ENCODE measurements at places on chromosomes 2 and 18. TPM values are rescaled to one million over a fixed set of nuclear protein-coding genes. Genes with fewer than 3 reads are reported as not detected.

DNA sequence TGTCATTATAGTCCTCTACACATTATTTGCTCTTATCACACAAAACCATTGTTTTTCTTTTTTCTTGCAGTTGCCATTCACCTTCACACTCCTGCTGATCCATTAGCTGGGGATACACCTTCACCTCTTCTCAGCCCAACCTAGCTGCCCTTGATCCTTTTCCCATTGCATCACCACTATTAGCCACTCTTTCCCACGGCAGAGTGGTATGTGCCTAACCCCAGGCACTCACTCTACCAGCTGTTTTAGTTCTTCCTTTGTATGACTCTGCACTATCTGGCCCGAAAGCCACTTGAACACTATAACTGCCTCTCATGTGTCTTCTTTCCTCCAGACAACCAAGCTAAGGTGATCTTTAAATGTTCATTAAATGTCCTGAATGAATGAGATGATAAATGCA lies 145.4 kb upstream of the PIK3C3 start:
- no peak for DNase-seq

DNA sequence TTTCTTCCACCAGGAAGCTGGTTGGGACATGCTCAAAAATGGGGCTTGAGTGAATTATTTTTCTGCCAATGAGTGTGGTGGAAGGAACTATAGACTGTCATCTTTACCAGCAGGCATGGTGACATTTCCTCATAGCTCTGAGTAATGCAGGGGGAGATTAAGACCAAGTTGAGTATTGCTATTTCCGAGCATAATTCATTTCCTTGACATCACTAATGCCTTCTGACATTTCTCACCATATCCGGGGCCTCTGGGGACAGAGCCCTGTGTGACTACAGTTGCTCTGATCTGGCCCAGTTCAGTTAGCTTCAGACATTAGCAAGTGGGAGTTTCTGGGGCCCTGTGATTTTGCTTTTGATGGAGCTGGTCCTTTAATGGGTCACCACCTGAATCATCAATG lies 410.4 kb downstream of the MEIS1 start:
- peak; percentile 49 for DNase-seq

ABCB11 gene
- not detected for total RNA-seq

EML6 gene
- 0.63 TPM for total RNA-seq

DNA sequence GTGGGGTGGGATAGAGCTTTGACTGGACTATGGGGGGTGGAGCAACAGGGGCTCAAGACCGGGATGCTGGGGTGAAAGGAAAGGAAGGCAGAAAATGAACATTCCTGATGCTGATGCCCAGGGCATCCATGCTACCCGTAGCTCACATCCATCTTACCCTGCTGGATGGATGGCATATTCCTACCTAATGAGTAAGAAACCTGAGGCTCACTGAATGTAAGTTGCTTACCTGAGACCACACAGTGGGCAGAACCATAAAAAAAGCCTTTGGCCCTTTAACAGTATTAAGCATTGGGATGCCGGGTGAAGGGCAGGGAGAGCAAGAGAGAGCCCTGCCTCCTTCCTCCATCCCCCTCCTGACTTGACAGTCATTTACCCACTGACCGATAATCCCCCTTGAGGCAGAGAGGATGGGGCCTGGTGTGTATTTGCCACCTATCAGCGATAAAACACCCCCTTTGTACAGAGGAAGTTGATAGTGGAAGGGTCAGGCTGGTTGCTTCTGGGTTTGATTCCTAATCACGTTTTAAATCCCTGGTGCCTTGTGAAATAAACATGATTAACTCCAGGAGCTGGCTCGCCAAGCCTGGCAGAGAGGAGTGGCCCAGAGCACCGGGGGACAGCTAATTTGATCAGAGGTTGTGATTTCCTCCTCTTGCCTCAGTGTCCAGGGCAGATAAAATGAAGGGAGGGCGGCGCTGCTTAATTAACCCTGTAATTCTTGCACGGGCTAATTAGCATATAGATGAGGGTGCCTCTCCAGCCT lies 105.9 kb upstream of the HS6ST1 start:
- DNase-seq = peak; percentile 47

- DNase-seq = no peak
These were observed 28.4 kb upstream of the TANK start for GRCh38 chr2:161131804-161132203.

SERPINB10 gene
- not detected for total RNA-seq

DNA sequence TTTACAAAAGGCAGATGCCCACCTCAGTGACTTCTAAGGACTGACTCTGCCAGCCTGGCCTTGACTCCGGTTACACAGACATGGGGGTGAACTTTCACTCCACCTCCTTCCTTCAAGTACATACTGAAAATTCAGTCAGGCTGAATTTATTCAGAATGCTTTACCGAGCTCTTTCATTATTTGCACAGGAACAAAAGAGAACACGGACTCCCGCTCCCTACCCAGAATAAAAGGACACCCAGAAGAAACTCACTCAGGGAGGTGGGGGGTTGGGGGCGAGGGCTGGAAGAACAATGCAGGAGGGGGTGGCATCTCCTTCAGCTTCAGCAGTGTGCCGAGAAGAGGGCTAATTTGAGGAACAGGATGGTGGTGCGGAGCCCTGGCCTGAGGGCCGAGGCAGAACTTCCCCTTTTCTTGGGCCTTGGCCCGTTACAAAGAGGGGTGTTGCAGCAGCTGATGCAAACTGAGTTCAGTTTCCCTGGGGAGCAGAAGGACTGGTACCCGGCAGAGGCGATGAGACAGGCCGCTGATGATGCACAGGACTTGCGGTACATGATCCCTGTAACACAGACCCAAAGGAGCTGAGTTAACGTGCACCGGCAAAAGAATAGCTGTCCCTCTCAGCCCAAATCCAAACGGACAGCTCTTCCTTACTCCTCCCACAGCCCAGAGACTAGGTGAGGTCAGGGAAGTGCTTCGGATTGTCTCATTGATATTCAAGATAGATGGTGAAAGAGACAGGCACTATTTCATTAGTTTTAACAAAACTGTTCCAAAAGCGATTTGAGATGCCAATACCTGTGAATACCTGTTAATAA lies 24.1 kb downstream of the LYPD1 start:
- no peak for DNase-seq

DNA sequence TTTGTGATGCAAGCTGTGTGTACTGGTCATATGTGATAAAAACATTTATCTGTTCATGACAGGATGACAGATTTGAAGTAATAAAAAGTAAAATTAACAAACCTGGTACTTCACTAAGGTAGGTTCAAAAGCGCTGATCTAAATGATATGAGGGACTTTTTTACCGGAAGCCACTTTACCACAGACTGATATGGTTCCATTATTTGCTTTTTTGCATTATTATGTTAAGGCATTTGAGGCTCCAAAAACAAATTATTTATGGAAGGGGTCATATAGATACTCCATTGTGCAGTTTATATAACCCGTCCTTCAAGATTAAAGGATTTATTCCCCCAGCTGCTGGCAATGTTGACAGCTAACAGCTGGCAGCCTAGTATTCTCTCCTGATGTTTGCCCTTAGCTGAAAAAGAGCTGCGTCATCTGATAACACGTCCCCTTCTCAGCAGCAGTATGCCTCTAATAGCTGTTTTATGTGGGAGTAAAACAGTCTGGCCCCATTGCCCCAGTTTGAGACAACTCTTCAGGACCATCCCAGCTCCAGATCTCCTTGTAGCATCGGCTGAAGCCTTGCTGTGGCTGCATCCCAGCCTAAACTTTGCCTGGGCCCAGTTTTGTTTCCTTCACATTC lies 84.8 kb upstream of the XIRP2 start:
- no peak for DNase-seq

ATP6V1C2 gene
- not detected for total RNA-seq
